ENCODE measurements at places on chromosomes 5 and 9. TPM values are rescaled to one million over a fixed set of nuclear protein-coding genes. Genes with fewer than 3 reads are reported as not detected.

- no peak for DNase-seq
These were observed 27.1 kb downstream of the CEP72 start for GRCh38 chr5:639253-639530.

DNA sequence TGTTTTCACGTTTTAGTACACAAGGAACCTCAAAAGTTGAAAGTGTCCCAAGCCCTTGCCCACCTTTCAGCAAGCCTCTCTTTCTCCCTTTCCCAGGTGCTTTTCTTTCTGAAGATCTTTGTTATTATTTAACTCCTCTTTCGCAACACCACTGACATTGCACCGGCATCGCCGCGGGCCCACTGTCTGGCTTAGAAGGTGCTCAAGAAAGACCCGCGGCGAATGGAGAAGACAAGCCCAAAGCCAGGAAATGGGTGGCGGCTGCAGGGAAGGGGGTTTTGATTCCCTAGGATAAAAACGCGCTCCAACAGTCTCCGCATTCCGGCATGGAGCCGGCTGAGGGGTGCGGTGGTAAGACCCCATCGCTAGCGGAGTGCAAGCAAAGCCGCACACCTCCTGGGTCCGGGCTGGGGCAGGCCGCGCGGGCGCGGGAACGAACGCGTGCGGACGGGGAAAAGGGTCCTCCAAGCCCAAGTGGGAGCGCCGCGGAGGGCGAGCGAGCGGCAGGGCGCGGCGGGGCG, 404 bp upstream of the AFAP1L1 start:
- peak; percentile 12 for DNase-seq

- DNase-seq: no peak
These were observed 193.7 kb downstream of the TLE4 start for GRCh38 chr9:79765466-79765865.

- no peak for DNase-seq
These were observed 53.2 kb downstream of the MEF2C start for GRCh38 chr5:88829775-88830174.

DNA sequence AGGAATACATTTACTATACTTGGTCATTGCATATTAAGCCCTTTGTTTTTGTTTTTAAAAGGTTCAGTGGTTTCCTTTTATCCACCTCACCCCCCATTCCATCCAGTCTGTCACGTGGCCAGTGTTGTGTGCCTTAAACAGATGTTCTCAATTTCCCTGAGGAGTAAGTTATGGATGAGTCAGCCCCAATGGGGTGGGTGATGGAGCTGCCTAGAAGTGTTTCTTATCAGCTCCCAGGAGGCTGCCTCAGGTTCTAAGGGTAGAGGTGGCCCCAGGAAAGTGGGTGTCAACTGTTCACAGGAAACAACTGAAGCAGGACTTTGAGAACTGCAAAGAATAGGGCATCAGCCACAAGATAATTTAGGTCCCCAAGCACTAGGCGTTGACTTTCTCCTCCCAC, 41.1 kb downstream of the ACTBL2 start:
- DNase-seq: no peak

DNA sequence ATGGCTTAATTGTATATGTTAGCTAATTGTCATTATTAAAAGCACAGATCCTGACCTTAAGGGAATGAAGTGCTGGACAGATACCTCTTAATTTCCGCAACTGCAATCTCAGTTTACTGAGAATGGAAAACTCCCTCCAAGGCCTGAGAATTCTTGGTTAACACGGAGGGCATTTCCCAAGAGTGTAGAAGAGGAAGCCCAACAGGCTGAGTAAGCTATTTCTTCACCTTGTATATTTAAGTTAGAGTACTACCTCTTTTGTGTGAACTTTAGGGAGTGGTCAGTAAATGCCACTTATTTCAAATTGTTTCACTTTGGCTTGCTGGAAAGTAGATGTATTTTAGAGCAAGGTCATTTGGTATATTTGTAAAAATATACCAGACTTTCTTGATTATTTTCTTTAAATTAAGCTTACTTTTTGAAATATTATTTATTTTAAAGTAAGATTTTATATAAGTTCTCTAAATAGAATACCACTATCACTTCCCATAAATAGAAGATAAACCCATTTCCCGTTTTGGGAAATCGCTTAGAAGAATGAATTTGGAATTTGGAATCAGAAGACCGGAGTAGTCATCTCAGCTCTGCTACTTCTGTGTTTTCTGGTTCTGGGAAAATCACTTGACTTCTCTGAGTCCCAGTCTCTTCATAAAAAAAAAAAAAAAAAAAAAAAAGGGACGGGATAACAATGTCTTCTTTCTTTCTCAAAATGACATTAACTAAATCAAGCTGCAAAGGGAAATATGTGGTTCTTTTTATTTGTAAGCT, 26.0 kb upstream of the C9orf72 start:
- no peak for DNase-seq

- DNase-seq: no peak
These were observed 48.8 kb downstream of the KCNIP1 start for GRCh38 chr5:170552621-170553115.

IL12B gene
- not detected for total RNA-seq

GRCh38 chr5:151345808-151346478, 1.4 kb downstream of the SLC36A2 start:
- no peak for DNase-seq

GRM6 gene
- not detected for total RNA-seq

OBP2B gene
- total RNA-seq: not detected

DNA sequence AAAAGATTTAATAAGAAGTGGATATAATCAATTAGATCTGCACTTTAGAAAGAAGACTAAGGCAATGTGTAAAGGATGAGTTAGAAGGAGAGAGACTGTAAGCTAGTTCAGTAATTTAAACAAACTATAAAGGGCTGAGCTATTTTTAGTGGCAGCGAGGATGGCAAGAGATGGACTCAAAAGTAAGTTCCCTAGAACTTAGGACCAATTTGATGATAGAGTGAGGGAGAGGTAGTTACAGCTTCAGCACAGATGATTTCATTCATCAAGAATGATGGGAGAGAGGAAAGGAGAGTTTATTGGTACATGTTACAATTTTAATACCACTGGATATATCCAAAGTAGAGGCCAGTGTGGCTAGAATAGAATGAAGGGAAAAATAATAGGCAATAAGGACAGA, 19.1 kb downstream of the NADK2 start:
- DNase-seq: no peak

IL4 gene
- total RNA-seq: not detected

MYMK gene
- not detected for total RNA-seq

DNA sequence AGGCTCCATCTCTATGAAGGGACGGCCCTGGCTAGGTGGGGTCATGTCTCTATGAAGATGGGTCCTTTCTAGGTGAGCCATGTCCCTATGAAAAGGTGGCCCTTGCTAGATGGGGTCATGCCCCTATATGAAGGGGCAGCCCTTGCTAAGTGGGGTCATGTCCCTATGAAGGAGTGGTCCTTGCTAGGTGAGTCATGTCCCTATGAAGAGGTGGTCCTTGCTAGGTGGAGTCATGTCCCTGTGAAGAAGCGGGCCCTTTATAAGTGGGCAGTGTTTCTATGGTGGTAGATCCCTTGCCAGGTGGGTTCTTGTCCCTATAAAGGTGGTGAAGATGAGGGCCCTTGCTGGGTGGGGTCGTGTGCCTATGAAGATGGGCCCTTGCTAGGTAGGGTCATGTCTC, 283.0 kb upstream of the IRX2 start:
- DNase-seq: no peak

INSL4 gene
- total RNA-seq: not detected

GRCh38 chr5:115475788-115476187, 68.8 kb downstream of the FEM1C start:
- DNase-seq: no peak

C9orf78 gene
- total RNA-seq: 49.0 TPM

FBP2 gene
- total RNA-seq: not detected

GRCh38 chr9:114546851-114547250, 40.7 kb upstream of the ATP6V1G1 start:
- DNase-seq: no peak

- DNase-seq: no peak
These were observed 7.9 kb upstream of the ENG start for GRCh38 chr9:127862075-127863011.

DNA sequence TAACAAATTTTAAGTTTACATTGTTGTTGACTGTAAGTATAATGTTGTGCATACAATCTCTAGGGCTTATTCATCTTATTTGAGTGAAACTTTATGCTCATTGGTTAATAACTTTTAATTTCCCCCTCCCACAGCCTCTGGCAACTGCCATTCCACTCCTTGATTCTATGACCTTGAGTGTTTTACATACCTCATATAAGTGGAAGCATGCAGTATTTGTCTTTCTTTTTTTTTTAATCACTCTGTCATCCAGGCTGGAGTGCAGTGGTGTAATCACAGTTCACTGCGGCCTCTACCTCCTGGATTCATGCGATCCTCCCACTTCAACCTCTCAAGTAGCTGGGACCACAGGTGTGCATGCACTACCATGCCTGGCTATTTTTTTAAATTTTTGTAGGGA, 83.9 kb downstream of the KCTD16 start:
- no peak for DNase-seq

DNA sequence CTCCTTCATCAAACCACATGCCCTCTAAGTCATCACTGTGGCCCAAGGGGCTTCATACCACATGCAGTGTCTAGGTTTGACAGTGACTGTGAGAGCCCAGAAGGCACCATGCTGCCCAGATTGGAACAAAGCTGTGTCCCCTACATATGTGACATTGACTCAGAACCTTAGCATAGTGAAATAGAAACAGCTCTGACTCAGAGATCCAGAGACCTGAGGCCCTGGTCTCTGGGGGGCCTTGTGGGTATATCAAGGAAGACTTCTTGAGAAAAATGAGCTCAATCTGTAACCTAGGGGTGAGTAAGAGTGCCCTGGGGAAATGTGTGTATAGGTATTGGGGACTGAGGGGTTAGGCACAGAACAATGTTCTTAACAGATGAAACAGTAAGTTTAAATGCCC, 7.1 kb upstream of the ENTREP1 start:
- DNase-seq: no peak

GRCh38 chr5:55620766-55621160, 86.0 kb upstream of the PLPP1 start:
- no peak for DNase-seq

ENTREP1 gene
- not detected for total RNA-seq

SPINK13 gene
- not detected for total RNA-seq

DNA sequence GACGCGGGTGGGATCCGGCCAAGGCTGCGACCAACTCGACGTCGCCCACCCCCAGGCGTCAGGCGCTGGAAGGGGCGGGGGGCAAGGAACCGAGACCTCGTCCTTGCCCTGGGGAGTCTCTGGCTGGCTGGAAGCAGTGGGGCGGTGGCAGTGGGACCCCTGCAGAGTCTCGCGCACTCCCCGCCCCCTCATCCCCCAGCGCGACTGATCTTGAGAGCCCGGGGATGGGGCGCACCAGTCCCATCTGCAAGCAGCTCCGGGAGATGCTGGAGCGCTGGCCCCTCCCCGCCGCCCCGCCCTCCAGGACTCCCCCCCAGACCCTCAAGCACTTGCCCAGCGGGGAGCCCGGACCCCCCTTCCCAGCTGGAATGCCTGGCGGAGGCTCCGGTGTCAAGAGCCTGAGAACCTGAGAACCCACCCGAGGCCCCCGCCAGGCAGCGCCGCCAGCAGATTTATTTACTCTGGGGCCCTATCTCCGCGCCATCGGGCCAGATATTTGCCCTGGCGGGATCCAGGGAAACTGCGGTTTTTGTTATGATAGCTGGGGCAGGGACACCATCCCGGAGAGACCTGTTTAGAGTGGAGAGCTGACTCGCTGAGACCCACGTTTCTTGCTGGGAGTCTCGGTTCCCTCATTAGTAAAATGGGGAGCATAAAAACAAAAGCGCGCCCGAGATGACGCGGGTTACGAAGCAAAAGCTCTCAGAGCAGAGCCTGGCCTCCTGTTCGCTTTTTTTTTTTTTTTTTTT, 1.2 kb downstream of the PRRT1B start:
- DNase-seq: peak; percentile 68

DNA sequence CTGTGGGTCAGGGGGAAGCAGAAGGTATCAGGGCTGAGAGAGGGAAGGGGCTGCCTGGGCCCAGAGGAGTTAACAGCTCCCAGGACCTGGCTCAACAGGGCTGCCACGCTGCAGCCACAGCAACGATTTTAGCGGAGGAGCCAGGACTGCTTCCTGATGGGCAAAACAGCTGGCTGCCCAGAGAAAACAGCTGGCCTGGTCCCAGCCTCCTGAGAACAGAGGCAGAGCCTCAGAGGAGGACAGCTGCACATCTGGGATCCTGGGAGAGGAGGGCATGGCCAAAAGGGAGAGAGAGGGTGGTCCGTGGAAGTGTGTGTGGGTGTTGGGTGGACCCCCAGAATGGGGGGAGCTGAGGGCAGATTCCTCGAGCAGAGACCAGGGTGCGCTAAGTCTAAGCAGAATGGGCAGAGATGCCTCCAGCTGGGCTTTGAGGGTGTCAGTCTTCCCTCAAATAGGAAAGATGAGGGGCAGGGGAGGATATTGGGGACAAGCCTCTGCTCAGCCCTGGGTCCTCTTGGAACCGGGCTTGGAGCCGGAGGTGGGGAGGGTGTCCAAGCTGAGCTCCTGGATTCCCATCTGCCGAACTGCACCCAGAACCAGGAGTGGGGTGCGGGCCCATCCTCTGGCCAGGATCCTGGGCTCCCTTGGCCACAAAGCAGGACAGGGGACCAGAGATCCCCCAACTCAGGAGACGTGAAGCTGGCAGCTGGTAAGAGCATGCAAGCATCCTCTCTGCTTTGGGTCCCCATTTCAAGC, 9.1 kb upstream of the CERCAM start:
- DNase-seq: no peak

DNA sequence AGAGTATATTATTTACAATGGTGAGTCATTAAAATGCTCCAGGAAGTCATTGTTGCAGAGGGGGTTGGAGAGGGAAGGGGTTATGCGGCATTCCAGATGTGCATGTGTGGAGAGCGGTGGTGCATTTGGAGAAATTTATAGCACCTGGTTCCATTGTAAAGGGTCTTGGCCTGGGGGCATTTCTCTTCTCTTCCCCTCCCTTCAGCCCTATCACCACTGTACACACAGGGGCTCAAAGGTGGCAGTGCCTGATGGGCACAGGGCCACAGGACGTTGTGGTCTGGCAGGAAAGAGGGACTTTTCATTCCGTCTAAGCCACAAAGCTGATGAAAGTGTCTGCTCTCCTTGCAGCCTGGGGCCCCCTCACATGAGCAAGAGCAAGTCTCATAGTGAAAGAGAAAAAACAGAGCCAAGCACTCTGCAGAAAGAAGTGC, 442.4 kb upstream of the ZNF462 start:
- no peak for DNase-seq

- DNase-seq: peak; percentile 24
These were observed 530 bp downstream of the UCK1 start for GRCh38 chr9:131530546-131530919.

DNA sequence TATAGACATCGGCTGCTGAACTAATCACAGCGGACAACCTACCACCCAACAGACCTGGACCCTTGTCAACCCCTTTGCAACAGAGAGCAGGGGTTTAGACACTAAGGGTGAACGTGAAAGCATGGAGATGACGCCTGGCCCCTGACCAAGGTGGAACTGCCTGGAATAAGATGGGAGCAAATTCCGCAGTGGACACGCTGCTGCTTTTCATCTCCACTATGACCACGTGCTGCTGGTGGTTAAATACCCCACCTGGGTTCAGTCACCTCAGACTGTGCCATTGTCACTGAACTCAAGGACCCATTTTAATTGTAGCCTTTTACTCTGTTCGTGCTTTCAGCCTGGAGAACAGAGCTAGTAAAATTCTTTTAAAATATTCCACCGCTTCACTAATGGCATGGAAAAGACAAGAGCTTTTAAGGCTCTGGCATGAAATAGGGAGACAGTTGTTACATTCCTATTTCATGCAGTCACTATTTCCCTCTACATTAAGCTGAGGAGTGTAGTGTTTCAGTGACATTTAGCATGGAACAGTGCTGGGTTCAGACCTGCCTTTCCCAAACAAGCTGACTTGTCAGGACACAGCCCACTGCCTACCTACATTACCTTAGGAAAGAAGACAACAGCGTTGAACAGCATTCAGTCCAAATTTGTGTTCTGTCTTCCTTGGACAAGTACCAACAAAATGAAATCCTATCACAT, 96.8 kb downstream of the ANKRD18B start:
- DNase-seq: no peak

All from HepG2 (cell line).